Stimulated activated CD4-positive, alpha-beta T cell treated with anti-CD3 and anti-CD28 coated beads, TNF-alpha, amount 100 ng/mL, for 24 hours (primary cell): ENCODE measurements at places on chromosomes 1 and 21.

DNA sequence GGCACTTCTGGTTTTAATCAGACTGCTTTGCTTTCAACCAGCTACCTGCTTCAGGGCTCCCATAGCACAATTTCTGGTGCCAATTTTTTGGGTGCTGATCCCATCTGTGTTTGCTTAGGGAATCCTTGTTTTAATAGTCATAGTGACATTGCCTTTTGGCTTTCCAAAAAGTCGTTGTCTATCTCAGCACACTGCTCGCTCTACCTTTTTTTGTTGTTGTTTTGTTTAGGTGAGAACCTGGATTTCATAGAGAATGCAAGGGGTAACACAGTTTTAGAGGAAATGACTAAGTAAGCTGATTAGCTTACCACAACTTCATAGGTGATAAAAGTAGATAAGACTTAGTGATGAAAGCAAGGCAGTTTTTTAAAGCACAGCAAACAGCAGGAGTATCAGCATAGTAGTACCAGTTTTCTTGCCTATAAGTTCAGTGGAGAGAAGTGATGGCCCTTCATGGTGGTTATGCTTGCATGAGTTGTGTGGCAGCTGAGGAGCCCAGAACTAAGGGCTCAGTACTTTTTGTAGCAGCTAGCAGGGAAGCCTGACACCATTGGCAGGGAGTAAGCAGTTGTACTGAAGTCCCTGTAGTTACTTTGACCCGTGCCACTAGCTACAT lies 31.3 kb downstream of the NEK7 start:
- no peak for DNase-seq

DNA sequence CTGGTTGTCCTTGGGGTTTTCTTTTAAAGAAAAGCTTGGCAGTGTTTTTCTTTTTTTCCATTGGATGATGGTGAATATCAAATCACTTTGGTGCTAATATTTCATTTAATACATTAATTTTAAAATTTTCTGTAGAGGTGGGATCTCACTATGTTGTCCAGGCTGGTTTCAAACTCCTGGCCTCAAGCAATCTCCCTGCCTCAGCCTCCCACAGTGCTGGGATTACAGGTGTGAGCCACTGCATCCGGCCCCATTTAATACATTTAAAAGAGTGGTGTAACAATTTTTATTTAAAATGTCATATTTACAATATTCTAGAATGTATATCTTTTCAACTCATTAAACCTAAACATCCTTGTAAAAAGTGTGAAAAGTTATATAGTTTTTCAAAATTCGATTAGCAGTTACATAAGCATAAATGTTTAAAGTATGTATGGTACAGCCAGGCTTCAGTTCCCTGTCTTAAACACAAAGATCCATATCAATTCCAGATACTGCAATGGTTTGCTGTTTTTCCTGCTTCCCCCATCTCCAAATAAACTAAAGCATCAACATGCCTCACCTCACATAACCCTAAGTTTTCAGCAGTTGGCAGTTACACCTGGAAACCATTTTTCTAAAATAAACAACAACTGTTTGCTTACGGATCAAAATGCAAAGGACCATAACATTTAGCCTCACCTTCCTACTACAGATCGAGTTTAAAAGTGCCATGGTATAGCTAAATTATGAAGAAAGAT lies 8.9 kb upstream of the LGALS8 start:
- no peak for DNase-seq

DNA sequence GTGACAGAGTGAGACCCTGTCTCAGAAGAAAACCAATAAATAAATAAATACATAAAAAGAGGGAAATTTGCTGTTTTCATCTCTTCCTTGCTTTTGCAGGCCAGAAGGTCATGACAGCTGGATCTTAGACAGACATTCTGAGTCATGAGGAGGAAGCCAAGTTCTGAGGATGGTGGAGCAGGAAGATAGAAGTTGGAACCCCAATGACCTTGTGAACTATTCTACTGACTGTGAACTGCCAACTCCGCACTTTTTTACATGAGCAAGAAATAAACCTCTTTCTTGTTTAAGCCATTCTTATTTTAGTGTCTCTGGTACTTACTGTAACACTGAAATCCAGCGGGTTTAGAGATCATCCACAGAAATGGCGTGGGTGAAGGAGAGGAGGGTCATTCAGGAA lies 8.5 kb downstream of the CD84 start:
- DNase-seq: no peak

DNA sequence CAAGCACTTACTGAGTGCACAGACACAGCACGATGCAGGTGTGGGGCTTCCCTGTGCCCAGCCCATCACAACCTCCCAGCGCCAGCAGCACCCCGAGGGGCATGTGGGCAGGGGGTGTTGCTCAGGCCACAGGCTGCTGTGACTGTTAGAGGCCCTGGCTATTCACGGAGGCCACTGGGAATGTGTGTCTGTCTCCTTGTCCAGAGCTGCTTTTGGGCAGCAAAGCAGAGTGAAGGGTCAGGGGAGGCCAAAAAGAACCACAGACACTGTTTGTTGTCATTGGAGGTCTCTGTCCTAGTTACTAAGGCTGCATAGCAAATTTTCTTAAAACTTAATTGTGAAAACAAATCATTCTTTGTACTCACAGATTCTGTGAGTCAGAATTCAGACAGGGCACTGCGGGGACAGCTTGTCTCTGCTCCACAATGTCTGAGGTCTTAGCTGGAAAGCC lies 49.6 kb downstream of the TNFRSF8 start:
- no peak for DNase-seq
